ENCODE measurements at places on chromosomes 3 and 15.

GRCh38 chr15:76903251-76903681 lies 1.9 kb downstream of the SCAPER start:
- DNase-seq = peak; percentile 58

DNA sequence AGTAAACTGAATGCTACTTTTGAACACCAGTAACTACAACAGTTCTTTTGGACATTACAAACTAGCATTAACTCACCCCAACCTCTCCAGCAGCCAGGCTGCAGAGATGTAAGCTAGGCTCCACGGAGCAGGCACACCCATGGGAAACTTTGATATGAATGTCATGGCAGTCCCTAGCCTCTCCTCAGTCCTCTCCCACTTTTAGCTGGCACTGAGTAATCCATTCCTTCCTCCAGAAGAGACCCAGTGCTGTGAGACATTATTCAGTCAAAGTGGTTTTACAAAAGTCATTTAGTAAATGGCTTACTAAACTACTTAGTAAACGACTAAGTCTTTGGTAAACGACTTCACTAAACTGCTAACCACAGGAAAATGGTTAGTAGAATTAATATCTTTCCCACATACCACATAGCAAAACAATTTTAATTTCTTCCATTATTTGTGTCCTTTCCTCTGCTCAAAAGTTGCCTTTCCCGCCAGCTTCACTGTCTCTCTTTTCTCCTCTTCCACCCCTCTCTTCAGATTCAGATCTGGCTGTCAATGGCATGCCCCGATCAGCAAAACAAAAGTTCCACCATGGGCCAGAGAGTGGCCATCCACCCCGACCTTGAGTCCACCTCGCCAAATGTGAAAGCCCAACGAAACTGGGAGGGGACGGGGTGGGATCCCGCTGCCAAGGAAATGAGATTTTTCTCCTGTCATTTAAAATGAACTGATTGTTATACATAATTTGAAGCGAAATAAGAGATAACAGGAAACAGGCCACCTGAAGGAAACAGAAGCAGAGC lies 67.5 kb upstream of the TJP1 start:
- no peak for DNase-seq

GRCh38 chr3:186079925-186080324 lies 29.0 kb downstream of the ETV5 start:
- DNase-seq = no peak

DNA sequence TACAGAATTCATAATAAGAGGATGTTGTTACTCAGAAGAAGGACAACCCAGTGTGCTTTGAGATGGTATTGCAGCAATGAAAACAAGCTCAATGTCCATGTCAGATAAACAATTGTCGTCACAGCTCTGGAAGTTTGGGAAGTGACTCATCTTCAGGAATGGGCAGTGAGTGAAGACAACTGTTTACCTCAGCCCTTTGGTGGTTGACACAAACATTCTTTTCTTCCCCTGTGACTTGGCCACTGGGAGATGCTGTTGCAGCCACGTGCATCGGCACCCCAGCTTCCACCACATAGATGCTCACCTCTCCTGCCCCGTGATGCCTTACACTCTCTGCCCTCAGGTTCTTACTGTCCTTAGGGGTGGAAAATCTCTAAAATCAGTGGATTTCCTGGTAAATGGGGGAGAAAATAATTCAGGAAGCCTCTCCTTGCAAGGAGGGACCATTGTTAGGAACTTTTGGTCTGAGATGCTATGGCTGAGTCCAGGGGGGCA lies 114.1 kb upstream of the GALNT15 start:
- peak; percentile 100 for DNase-seq

- no peak for DNase-seq
Observed at GRCh38 chr3:178526291-178526690, 9.9 kb upstream of the KCNMB2 start.

DNA sequence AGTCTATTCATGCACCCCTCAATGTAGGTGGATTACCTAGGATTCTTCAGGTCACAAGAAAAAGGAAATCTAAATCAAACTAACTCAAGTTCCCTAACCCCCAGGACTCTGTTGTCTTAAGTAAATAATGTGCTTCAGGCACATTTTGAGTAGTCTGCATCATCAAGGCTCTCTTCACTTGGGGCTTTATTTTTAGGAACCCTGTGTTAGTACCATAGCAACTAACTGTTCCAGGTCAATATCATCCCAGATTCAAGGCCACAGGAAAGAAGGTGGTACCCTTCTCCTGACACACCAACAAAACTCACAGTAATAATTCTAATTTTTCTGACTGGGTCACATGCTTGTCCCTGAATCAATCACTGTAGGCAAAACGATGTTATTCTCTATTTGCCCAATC lies 218.1 kb downstream of the MAGI1 start:
- no peak for DNase-seq

- no peak for DNase-seq
Observed at GRCh38 chr15:29789871-29790270, 32.4 kb downstream of the TJP1 start.

DNA sequence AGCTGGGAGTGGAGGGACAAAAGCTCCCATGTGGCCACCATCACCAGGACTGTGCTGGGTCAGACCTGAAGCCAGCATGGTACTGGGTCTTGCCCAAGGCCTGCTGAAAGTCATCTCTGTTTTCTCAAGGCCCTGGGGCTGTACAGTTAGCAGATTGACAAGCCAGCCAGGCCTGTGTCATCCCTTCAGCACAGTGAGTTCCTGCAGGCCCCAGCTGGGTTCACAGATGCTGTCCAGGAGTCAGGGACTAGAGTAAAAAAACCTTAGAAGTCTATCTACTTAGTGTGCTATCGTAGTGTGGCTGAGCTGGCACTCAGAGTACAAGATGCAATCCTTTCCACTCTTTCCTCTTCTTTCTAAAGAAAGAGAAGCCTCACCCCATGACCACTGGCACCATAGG lies 246.0 kb upstream of the NAALADL2 start:
- DNase-seq = peak; percentile 19

GRCh38 chr3:188064831-188065493 lies 89.0 kb upstream of the LPP start:
- DNase-seq = no peak

- DNase-seq = no peak
Observed at GRCh38 chr3:109952924-109953323, 615.6 kb upstream of the DPPA4 start.

DNA sequence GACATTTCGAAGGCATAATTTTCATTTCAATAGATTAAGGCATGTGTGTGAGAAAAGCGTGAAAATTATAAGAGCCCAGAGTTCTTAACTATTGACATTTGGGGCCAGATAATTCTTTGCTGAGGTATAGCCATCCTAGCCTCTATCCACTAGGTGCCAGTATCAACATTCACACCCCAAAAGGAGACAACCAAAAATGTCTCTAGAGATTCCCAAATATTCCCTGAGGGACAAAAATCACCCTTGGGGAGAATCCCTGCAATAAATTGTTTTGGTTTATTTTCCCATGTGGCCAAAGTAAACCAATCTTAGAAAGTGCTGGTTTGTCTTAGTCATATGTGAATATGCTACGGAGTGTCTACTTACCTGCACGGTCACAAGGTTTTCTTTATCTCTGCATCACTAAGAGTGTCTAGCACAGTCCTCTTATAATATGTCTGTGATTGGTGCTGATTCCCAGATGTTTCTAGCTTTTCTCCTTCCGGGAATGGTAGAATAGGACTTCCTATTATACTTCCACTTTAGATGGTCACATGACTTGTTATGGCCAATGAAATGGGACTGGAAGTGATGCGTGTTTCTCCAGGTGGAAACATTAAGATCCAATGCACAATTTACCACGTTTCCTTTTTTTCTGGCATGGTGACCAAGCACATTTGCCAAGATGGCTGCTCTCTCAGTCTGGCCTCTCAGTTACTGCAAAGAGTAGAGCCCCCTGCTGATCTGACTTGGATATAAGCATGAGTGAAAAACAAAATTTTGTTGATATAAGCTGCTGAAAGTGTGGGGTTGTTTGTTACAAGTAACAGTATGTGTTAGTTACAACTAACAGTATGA lies 8.0 kb upstream of the KBTBD8 start:
- DNase-seq = peak; percentile 9

DNA sequence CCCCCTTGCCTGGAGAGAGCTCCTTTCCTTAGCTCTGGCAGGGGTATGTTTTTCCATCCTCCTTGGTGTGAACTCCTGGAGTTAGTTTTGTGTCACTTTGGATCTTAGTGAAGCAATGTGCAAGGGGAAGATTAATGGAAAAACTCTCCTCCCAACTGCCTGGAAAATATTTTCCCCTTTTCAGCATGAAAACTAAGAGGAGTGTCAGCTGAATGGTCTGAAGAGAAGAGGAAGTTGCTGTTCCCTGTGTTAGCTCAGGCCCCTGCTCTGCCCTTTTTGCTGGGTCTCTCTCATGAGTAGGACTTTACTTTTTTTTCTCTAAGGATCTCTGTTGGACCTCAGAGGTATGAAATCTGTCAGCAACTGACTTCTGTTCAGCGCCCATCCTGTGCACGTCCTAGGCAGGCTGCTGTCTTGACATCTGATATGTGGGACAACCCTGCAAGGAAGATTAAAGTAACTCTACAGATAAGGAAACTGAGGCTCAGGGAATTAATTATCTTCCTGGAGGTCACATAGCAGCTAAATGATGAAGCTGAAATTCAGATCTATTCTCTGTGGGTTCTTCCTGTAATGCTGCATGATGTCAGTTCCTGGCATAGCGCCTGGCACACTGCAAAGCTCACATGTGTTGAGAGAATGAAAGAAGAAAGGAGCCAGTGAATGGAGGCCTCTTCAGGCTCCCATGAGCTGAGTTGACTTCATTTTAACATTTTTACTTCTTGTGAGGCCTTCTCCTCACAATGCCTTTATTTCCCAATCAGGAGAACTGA lies 109.7 kb upstream of the GALNT15 start:
- peak; percentile 94 for DNase-seq

GRCh38 chr15:41659855-41660234 lies 360 bp upstream of the MGA start:
- DNase-seq = no peak

GRCh38 chr3:156174229-156174847 lies 54.0 kb downstream of the KCNAB1 start:
- peak; percentile 69 for DNase-seq

- no peak for DNase-seq
Observed at GRCh38 chr3:180058238-180058637, 21.5 kb upstream of the PEX5L start.

DNA sequence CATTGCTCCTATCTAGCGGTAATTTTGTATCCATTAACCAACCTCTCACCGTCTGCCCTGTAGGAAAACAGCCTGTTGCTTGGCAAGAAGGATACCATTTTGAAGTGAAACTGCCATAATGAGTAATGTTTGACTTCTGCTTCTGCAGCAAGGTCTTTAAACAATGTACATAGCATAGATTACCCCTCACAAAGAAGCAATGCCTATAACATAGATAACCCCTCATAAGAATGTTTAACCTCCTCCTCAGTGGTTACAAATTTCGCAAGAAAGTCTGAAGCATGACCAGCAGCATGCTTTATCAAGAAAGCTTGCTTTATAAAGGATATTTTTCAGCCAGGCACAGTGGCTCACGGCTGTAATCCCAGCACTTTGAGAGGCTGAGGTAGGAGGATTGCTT lies 61.2 kb upstream of the MFGE8 start:
- peak; percentile 52 for DNase-seq

DNA sequence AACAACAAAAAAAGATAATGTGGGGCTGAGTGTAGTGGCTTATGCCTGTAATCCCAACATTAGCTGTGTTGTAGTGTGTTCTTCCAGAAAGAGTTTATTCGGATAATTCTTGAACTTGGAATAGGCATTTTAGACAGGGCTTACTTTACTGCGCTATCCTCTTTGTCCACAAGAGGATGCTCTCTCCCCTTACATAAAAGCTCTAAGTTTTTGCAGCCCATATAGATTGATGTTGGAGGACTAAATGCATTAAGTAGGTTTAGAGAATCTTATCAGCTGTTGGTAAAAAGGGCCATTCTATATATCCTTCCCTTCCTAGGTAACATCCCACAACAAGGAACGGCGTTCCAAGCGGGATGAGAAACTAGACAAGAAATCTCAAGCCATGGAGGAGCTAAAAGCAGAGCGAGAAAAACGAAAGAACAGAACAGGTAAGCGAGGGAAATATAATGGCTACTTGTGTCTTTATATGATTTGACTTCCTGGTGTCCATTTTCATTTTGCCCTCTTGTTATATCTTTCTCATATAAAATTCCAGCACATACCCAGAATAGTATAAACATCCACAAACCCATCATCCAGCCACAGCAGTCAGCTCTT lies 27.8 kb upstream of the ITPKA start:
- peak; percentile 62 for DNase-seq

- DNase-seq = no peak
Observed at GRCh38 chr3:43791246-43791645, 100.5 kb downstream of the ABHD5 start.

DNA sequence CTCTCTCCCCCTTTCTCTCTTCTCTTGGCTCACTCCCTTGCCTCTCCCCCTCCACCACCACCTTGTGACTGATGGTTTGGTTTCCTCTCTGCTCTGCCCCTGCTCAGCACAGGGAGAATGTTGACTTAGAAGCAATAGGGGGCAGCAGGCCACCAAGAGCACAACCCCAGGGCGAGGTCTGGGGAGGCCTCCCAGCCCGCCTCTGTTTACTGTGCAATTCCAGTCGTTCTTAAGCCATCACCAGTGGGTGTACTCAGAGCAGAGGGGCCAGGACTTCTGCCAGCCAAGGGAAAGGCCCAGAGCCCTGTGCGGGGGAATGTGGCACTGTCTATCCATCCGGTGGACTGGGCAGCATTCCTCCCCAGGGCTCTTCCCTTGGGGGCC lies 5.7 kb upstream of the APEH start:
- DNase-seq = peak; percentile 30

DNA sequence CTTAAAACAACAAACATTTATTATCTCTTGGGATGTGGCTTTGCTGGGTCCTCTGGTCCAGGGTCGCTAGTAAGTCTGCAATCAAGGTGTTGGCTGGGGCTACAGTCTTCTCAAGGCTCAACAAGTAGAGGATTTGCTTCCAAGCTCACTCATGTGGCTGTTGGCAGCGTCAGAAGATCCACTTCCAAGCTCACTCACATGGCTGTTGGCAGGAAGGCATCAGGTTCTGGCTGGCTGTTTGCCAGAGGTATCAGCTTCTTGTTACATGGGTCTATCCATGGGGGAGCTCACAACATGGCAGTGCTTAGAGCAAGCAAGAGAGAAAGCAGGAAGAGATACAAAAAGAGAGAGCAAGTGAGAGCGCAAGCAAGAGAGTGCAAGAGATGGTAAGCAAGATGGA lies 15.0 kb upstream of the BNC1 start:
- DNase-seq = no peak

DNA sequence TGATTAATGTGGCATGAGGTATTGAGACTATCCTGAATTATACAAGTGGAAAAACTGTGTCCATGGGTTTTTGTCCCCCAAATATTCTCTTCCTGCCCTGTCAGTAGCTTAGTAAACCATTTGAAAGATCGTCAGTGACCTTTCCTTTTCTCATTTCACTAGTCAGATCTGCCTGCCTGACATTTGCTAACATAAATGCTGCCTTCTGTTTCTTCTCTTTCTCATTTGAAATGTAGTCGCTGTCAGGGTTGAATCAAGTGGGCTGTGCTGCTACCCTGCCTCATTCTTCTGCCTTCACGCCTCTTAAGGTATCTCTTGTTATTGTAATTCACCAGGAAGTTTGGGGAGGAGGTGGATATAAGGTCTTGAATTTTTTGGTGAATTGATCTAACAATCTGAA lies 67.5 kb downstream of the LRCH3 start:
- no peak for DNase-seq

- no peak for DNase-seq
Observed at GRCh38 chr3:8183627-8184026, 318.0 kb upstream of the LMCD1 start.

GRCh38 chr15:75025107-75025506 lies 1.7 kb downstream of the PPCDC start:
- DNase-seq = no peak
